MM.1S (cell line): ENCODE measurements at places on chromosomes 5 and 9.

GRCh38 chr5:178223196-178223773 is 9.3 kb downstream of the PHYKPL start:
- DNase-seq = no peak

DNA sequence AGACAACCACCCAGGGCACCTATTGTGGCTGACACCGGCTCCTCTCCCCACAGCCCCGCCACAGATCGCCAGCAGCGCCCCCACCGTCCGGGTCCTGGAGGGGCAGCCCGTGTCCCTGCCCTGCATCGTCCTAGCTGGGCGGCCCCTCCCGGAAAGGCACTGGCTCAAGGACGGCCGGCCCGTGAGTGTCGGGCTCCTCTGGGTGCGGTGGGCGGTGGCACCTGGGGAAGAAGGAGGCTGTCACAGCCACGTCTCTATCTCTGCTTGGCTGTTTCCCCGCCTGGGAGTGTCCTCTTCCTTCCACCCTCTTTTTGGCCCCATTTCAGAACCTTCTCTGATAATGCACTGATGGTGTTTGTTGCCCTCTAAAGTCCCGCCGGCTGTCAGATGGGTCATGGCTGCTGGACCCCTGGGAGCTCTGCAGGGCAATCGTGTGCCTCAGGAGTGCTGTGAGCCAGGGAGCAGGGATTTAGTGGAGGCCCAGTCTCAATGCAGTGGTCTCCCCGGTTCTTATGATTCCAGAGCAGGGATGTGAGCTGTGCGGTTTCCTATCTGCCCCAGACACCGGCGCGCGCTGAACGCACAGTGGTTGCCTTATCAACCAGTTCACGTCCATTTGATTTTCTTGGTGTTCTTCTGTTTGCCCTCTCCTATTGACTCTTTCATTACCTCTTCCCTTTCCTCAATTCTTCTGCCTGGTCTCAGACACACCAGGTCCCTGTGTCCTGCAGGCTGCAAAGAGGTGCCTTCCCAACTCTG is 55.3 kb downstream of the HMCN2 start:
- DNase-seq = no peak

GRCh38 chr9:34744295-34745221 is 34.6 kb upstream of the CCL21 start:
- no peak for DNase-seq

DNA sequence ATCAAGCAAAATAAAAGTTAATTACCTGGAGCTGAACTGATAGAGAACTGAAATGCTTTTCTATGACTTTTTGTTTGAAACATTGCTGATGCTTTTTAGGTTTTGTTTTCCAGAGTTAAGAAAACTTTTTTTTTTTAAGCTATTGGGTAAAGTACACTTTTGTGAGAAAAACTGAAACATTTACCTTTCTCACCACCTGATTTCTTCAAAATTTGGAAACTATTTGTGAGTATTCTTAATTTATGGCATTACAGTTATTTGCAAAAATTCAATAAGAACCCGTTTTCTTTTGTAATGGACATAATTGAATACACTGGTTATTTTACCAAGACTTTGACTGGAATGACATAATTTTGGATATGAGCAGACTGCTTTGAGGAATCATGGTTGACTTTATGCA is 6.6 kb downstream of the C9orf153 start:
- DNase-seq = no peak

DNA sequence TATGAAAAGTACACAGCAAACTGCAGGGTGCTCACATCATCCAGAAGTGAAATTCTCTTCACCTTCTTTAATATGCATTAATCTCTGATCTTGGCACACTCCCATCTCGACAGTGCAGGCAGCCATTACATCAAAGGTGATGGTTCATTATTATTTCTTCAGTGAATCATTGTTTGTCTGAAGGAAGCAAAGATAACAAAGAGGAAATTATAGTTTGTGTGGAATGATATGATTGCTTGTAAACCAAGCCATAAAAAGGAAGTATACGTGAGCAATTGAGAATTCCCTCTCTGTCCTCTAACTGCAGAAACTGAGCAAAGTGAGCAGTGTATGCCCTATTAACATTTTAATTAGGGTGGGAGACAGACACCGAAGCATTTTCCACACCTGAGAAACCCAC is 171.6 kb upstream of the PPP1R2B start:
- DNase-seq = no peak

DNA sequence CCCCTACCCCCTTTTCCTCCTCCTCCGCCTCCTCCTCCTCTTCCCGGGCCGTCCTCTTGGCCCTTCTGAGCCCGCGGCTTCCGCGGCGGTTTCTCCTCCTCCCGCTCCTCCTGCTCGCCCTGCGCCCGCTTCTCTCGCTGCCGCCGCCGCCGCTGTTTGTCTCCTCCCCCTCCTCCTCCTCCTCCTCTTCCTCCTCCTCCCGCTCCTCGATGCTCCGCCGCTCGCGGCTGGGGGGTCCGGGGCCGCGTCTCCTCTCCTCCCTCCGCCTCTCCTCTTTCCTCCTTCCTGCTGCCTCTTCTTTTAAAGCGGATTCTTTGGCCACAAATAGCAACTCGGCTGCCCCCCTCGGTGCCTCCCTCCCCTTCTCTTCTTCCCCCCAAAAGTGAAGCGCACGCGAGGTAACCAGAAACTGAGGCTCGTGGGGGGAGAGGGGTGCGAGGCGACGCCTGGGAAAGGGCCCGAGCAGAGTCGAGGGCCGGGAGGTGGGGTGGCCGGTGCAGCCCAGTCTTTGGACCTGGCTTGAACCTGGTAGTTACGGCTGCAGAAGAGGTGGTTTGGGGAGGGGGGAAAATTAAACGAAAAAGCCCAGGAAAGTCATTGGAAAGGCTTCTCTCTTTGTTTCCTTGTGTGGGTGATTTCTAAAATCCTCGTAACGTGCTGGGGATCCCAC is 1058.5 kb upstream of the DMAC1 start:
- DNase-seq = peak; percentile 49

- DNase-seq = no peak
Measured at GRCh38 chr5:166377756-166378155, 1913.7 kb upstream of the WWC1 start.

DNA sequence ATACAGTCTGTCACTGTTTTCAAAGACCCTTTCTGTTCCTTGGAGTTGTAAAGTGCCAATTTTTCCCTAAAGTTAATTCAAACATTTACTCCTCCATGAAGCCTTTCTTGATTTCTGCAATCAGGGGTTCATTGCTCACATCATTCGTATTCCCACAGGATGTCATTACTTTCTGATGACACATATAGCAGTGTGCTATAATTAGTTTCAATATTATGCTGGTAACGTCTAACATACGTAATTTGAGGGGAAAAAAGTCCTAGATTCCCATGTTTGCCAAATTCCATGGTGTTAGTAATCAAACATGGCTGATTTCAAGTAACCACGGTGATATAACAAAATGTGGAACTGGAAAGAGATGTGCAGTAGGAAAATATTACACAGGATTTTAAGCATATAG is 468.2 kb upstream of the MEF2C start:
- DNase-seq = no peak

- no peak for DNase-seq
Measured at GRCh38 chr5:129653442-129653841, 94.5 kb upstream of the MINAR2 start.

DNA sequence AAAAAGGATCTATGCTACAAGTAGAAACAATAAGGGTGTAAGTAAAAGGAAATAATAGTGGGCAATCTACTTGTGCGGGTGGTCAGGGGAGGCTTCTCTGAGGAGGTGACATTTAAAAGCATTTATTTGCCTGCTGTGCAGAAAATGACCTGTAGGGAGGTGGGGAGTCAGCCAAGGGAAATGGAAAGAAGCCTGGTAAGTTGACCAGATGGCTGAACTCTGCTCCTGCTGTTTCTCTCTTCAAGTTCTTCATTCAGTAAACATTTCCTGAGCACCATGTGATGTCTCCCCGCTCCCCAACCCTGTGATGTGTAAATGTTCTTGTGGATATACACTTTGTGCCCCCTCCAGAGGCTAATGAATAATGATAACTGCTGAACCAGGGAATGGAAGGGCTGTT is 9.9 kb upstream of the SPIN1 start:
- no peak for DNase-seq

GRCh38 chr5:5063533-5063953 is 76.6 kb upstream of the ADAMTS16 start:
- DNase-seq = no peak

GRCh38 chr9:92749934-92750315 is 14.7 kb downstream of the BICD2 start:
- DNase-seq = no peak

DNA sequence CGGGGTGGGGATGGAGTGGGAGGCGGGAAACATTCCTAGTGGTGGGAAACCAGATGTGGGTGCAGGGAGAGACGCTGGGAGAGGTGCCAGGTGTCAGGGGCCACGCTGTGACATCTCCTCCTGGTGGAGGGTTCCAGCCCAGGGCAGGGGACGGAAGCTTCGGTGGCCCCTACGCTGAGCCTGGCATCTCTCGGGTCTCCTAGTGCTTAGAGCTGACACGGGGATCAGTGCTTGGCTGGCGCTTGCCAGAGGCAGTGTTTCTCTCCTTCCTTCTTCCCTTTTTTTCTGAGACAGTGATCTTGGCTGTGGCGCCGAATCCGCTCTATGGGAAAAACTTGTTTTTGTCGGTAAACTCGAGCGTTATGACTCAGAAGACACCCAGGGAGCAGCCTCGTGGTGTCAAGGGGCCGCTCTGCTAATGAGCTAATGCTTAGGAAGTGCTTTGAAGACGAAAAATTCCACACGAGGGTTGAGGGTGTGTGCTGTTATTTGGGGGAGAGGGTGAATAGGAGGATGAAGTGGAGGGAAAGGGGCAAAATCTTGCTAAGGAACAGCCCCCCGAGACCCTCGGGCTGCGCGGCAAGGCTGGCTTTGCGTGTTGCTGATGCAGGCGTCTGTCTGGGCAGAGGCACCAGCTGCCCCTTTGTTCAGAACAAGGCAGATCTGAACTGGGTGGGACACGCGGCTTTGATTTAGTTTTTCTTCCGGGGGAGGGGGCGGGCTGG is 20.4 kb upstream of the IER5L start:
- DNase-seq = no peak

DNA sequence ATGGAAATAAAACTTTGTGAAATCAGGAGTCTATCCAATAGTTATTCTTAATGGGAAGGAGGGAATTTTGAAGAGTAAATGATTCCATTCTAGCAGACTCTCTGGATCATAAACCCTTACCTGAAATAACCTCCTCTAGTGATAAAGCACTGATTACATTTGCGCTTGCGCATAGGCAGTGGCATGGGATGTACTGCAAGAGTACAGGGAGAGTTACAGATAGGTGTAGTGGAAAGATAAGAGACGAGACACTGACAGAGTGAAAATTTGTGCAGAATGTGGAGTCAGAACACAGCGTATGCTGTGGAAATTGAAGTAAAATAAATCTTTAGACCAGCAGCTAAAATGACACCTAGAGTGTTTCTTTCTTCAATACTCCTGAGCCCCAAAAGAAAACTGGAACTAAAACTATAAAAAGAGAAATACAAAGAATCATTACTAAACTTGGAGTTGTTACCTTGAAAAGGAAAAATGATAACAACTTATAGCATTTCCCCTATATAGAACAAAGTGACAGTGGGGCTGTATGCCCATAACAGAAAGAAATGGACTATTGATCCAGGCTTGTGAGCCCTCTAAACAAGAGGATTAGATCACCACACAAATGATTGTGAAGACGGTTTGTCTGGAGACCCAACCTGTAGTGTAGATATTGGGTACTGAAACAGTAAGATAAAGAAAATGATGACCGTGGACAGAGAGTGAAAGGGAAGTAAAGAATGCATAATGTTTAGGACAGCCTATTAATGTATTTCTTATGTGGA is 1471.2 kb upstream of the NUDT12 start:
- DNase-seq = no peak

GRCh38 chr5:178068293-178068692 is 45.0 kb upstream of the N4BP3 start:
- DNase-seq = no peak

DNA sequence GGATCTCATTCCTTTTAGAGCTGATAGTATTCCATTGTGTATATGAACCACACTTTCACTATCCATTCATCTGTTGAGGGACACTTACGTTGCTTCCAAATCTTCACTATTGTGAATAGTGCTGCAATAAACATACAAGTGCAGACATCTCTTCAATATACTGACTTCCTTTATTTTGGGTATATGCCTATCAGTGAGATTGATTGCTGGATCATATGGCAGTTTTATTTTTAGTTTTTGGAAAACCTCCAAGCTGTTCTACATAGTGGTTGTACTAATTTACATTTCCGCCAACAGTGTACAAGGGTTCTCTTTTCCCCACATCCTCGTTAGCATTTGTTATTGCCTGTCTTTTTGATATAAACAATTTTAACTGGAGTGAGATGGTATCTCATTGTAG is 33.8 kb upstream of the LECT2 start:
- no peak for DNase-seq

DNA sequence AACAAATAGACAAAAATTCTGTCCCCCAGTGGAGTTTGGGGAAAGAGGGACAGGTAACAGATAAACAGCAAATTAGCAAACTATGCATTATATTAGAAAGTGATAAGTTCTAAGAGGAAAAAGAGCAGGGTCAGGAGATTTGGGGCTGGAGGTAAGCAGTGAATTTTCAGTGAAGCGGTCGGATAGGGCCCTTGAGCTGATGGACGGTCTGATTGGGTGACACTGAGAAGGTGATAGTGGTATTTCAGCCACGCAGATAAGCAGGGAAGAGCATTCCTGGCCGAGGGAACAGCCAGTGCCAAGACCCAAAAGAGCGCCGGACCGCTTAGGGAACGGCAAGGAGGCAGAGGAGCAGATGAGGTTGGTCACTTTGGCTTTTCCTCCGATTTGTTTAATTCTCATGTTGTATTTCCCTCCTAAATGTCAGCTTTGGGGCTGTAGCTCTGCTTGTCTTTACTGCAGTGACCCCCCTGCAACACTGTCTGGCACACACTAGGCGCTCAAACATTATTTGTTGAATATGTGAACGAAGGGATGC is 1.1 kb upstream of the PTPN3 start:
- no peak for DNase-seq

- no peak for DNase-seq
Measured at GRCh38 chr5:142569905-142570304, 116.0 kb downstream of the FGF1 start.

- no peak for DNase-seq
Measured at GRCh38 chr9:136565086-136565714, 19.4 kb upstream of the NOTCH1 start.

DNA sequence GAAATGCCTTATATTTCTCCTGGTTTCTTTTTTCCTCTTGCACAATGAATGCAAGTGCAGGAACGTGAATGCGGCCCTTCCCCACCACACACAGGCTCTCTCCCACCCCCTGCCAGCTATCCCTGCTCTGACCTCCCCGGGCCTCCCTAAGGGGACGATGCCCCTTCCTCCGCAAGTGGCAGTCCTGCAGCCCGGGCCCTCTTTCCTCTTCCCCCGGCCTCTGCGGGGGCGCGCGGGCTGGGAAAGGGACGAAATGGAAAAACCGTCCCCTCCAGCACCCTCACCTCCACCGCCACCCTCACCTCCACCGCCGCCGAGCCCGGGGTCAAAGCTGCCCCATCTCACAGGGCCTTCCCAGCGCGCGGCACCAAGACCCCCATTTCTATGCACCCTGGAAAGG is 44.7 kb downstream of the GAS1 start:
- DNase-seq = no peak

- peak; percentile 21 for DNase-seq
Measured at GRCh38 chr9:14768405-14769229, 46.1 kb upstream of the CER1 start.
